HepG2 (cell line): ENCODE measurements at places on chromosomes 3 and 15. TPM values are rescaled to one million over a fixed set of nuclear protein-coding genes. Genes with fewer than 3 reads are reported as not detected.

SERINC4 gene
- not detected in 2 replicates for total RNA-seq

XYLB gene
- 25.9 and 28.9 TPM in 2 replicates for total RNA-seq

PLD1 gene
- 27.1 and 33.6 TPM in 2 replicates for total RNA-seq

DNA sequence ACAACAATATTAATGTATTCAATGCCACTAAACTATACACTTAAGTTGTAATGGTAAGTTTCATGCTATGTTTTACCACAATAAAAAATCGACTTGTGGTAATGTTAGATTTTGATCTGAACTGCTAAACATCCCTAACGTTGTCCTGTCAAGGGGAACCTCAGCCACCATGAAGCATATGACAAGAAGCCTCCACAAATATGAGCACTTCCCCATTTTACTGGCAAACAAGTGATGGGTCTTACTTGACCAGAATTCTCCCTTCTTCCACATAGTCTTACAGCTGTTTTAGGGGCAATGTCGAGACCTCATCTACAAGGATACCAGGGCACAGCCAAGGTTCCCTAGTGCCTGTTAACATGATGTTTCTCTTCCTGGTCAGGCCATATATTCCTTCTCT lies 124.2 kb upstream of the ABI3BP start:
- DNase-seq = no peak

DNA sequence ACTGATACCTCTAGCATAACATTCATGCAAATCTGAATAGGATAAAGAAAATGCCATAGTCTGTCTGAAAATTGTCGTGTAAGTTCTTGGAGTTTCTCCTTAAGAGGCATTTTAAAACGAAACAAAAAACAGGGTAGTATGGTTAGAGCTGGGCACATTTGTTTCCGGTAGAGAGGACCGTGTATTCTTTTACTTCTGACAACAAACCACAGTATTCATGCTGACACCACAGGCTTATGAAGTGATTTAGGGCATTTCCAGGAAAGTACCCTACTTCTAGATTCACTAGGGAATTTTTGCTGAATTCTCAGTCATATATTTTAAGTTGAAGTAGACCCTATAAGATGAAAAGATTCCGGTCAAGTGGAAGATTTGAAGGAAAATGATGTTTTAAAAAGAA lies 541.3 kb downstream of the UNC13C start:
- DNase-seq = no peak

GRCh38 chr15:70488002-70488605 lies 275.3 kb downstream of the UACA start:
- DNase-seq = peak; percentile 29

GRCh38 chr15:45993508-45993907 lies 358.7 kb downstream of the SQOR start:
- DNase-seq = no peak

GRCh38 chr3:185988816-185989175 lies 51.0 kb upstream of the TRA2B start:
- no peak for DNase-seq

GRCh38 chr3:150292891-150293290 lies 115.2 kb upstream of the TSC22D2 start:
- DNase-seq = no peak

- no peak for DNase-seq
Observed at GRCh38 chr3:128380719-128381118, 86.0 kb downstream of the DNAJB8 start.

DNA sequence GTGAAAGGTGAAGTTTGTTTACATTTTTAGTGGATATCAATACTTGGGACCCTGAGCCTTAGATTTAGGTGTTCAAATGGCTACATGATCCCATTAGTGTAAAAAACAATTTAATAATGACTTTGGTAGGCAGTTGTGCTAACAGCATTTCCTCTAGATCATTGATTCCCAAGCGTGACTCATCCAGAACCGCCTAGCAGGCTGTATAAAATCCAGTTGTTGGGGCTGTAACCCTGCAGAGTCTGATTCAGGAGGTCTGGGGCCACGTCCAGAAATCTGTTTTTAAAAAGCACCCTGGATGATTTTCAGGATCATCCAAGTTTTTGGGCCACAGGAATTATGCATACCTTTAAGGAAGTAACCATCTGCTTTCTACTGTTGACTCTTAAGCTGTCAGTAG lies 156.4 kb downstream of the TP63 start:
- no peak for DNase-seq
